Liver (tissue), 10 donors: ENCODE measurements at places on chromosomes 2 and 18.

DNA sequence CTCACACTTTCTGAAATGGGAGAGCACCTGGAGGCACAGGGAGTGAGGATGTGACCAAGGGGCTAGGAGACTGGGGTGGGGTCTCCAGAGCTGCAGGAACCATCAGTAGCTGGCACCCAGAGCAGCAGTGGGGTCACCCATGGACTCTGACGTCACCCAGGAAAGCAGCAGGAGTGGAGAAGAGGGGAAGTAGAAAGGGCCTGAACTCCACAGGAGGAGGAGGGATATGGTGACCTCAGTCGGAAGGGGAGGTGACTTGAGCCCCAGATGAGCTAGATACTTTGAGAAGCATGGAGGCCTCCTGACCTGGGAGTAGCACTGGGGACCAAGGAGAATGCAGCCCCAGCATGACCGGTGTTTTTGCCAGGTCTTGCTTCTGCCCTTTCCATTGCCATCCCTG is 8.8 kb downstream of the NMUR1 start:
- no peaks in the 10 kb centered on the region for H3K36me3 ChIP-seq
- H3K27me3 ChIP-seq = no peaks in the 10 kb centered on the region
- no peak overlapping the region for H3K27ac ChIP-seq
- DNase-seq = no peak
- no peak overlapping the region for H3K4me3 ChIP-seq

DNA sequence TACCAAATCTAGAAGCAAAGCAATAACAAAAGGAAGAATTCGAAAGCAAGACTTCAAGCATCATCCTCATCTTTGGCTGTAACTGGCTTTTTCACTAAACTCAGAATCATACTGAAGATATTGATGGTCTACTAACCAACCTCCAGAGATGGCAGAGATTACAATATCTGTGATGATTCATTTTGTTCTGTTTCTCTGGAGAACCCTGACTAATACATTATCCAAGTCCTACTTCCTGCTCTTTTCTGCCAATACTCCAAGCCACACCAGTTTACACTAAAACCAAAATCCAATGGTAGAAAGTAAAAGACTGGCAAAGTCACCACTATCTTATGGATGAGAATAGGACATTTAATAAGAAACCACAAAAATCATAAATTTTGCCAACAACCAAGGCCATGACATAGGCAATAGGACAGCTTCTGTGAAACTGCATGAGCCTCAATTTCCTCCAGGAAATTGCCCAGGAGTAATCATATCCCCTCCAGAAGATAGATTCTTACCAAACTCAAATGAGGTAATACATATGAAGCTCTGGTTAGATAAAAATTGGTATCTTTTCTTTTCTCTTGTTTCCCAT is 159.8 kb downstream of the METTL4 start:
- H3K36me3 ChIP-seq = no peaks in the 10 kb centered on the region
- H3K4me3 ChIP-seq = no peak overlapping the region
- H3K27me3 ChIP-seq = no peaks in the 10 kb centered on the region
- H3K27ac ChIP-seq = no peak overlapping the region

DNA sequence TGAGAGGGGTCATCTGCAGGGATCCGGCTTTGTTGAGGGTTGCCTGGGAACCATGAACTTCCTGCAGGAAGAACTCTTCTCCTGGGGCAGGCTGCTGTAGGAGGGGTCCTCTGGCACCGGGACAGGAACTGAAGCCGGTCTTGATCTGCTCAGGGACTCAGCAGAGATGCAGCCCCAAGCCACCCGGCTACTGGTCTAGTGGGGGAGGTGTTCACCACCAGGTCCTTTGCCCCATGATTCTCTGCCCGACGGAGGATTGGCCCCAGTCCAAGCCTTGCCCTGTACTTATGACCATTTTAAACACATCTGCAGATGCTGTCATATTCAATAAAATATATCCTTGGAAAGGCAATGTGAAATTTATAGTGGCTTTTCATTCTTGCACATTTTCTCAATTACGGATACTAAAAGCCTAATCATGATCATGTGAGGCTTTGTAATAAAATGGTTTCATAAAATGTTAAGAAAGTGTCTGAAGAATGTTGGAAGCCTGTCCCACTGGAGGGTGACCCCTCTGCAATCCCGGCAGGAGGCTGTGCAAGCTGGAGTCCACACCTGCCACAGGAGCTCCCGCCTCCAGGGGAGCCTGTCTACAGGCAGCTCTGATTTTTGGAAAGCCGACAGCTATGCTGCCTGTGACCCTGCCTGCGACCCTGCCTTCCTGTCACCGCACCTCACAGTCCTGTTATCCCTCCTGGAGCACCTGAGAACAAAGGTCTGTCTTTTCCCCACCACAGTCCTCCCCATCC is 98.8 kb upstream of the TAF1B start:
- DNase-seq = no peak
- no peak overlapping the region for H3K4me3 ChIP-seq
- no peak overlapping the region for H3K27ac ChIP-seq
- H3K4me1 ChIP-seq = no peaks in the 10 kb centered on the region
- no peaks in the 10 kb centered on the region for H3K27me3 ChIP-seq
- no peaks in the 10 kb centered on the region for H3K36me3 ChIP-seq

GRCh38 chr18:70294471-70295191 is 5.8 kb downstream of the SOCS6 start:
- H3K27me3 ChIP-seq = no peaks in the 10 kb centered on the region
- H3K4me1 ChIP-seq = peaks cover 5% of the 10 kb centered on the region
- H3K27ac ChIP-seq = no peak overlapping the region
- no peak for DNase-seq

DNA sequence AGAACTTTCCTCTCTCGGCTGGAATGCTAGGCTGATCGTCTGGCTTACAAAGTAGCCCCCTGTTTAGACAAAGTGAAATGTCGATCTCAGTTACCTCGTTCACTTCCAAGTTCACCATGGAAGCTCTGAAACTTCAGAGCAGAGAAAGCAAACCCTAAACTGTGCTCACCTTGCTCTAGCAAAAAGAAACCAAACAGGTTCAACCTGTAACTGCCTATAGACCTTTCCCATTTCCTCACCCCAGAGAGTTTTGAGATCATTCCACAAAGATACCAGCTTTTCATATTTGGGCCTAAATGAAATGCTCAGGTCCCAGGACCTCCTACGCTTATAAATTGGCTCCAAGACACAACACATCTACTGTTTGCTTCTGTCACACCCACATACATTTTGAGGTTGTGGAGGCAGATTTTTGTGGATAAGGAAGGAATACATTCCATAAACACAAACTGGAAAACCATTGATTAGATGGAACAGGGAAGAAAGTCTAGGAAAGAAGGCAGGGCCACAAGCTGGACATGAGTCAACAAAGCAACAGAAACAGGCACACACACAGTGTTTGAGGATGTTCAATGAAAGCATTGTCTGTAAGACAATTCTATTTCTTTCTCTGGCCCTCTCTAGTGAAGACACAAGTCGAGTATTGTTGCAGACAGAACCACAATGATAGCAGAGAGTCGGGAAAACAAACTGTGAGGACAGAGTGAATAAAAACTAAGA is 52.8 kb upstream of the TGIF1 start:
- no peaks in the 10 kb centered on the region for H3K4me1 ChIP-seq
- no peak for DNase-seq
- H3K4me3 ChIP-seq = no peak overlapping the region
- H3K36me3 ChIP-seq = no peaks in the 10 kb centered on the region
- H3K27ac ChIP-seq = no peak overlapping the region

GRCh38 chr2:11583840-11584524 is 50.1 kb downstream of the GREB1 start:
- no peaks in the 10 kb centered on the region for H3K27me3 ChIP-seq
- H3K4me1 ChIP-seq = no peaks in the 10 kb centered on the region
- peak; percentile 63 for DNase-seq
- H3K36me3 ChIP-seq = no peaks in the 10 kb centered on the region

- H3K27me3 ChIP-seq = no peaks in the 10 kb centered on the region
- no peak overlapping the region for H3K27ac ChIP-seq
- no peak overlapping the region for H3K4me3 ChIP-seq
- DNase-seq = no peak
- peaks cover 21% of the 10 kb centered on the region for H3K4me1 ChIP-seq
- H3K36me3 ChIP-seq = no peaks in the 10 kb centered on the region
Observed at GRCh38 chr18:74702950-74703349, 105.3 kb downstream of the ZNF407 start.

DNA sequence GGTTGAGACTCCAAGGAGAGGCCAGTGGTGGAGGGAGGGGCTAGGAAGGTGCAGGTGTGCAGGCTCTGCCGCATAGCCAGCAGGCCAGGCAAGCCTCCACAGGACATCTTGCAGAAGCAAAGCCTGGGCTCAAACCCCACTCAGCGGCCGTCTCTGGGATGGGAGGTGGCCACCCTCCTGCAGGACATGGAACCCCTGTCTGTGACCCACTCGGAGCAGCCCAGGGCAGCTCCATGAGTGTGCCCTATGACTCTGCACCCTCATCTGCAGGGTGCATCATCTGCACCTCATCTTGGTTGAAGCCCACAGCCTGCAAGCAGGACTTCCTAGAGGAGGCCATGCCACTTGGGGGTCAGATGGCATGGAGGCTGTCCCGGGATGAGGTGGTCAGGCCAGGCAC is 46.3 kb downstream of the GPC1 start:
- no peaks in the 10 kb centered on the region for H3K36me3 ChIP-seq
- peak; percentile 30 for DNase-seq
- no peaks in the 10 kb centered on the region for H3K27me3 ChIP-seq
- H3K4me1 ChIP-seq = no peaks in the 10 kb centered on the region

- no peaks in the 10 kb centered on the region for H3K4me1 ChIP-seq
- H3K27ac ChIP-seq = no peak overlapping the region
- H3K27me3 ChIP-seq = no peaks in the 10 kb centered on the region
Observed at GRCh38 chr2:224711859-224712665, 4.1 kb downstream of the CCDC195 start.

DNA sequence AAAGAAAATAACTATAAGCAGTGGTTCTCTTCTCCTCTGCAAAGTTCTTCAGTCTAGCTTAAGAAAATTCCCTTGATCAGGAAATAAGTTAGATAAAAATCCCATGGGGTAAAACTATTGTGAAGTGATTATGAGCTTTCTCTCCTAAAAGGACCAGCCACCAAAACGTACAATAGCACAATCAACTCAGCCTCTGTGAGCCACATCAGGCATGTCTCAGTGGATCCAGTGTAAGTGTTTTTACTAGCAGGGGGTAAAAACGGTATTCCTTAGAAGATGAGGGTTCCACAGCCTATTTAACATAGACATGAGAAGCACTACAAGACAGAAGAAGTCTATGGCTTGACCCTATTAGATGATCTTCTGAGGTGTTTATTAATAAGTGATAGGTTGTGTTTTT is 503.2 kb downstream of the PIK3C3 start:
- no peaks in the 10 kb centered on the region for H3K36me3 ChIP-seq
- DNase-seq = no peak
- H3K4me3 ChIP-seq = no peak overlapping the region
- no peak overlapping the region for H3K27ac ChIP-seq
- H3K4me1 ChIP-seq = no peaks in the 10 kb centered on the region
- H3K27me3 ChIP-seq = no peaks in the 10 kb centered on the region

DNA sequence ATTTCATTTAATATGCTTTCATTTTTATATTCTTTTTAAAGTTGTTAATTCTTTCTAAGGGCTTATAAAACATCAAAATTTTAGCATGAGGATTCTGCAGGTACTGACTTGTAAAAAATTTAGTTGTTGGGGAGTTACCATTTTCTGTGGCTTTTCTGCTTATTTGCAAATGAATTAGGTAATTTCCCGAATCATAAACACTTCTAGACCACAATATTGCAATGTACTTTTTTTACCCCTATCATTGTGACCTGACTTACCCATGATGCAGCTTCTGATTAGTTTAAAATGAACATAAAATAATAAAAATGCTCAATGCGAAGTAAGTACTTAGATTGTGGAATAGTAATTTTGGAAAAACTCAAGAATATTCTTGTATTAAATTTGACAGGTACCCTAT is 11.4 kb downstream of the ARL6IP6 start:
- H3K4me3 ChIP-seq = no peak overlapping the region
- peaks cover 3% of the 10 kb centered on the region for H3K4me1 ChIP-seq
- H3K27ac ChIP-seq = no peak overlapping the region
- H3K36me3 ChIP-seq = no peaks in the 10 kb centered on the region

GRCh38 chr2:164954954-164955701 is at the start of gene SLC38A11:
TSS of gene SLC38A11 (minus strand) at chr2:164955525. CDS start at chr2:164955247, 278 bp downstream.
- H3K4me1 ChIP-seq = peaks cover 10% of the 10 kb centered on the region
- H3K36me3 ChIP-seq = no peaks in the 10 kb centered on the region
- H3K4me3 ChIP-seq = peak within 1 kb of the TSS; percentile 72
- H3K27ac ChIP-seq = no peak within 1 kb of the TSS
- no peak for DNase-seq
- H3K27me3 ChIP-seq = no peaks in the 10 kb centered on the region

DNA sequence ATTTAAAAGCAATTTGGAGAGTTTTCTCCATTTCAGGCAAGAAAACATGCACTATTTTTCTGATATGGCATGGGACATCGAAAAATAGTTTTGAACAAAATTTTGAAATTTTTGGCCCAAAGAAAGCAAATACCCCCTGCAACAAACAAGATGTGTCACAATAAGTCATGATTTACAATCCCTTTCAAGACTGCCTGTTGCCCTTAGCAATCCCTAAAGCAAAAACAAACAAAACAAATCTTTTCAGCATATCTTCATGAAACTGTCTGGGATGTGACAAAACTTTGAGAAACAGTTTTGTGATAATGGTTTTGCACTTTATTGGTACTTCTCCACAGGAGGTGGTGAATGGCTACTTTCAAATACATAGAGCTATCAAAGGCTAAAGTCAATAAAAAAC is 1888.7 kb upstream of the PIK3C3 start:
- no peak overlapping the region for H3K27ac ChIP-seq
- H3K4me3 ChIP-seq = no peak overlapping the region
- no peaks in the 10 kb centered on the region for H3K27me3 ChIP-seq
- no peaks in the 10 kb centered on the region for H3K4me1 ChIP-seq

GRCh38 chr2:214648520-214648919 is 161.0 kb downstream of the BARD1 start:
- no peak overlapping the region for H3K4me3 ChIP-seq
- DNase-seq = no peak
- no peak overlapping the region for H3K27ac ChIP-seq
- H3K27me3 ChIP-seq = no peaks in the 10 kb centered on the region
- H3K36me3 ChIP-seq = no peaks in the 10 kb centered on the region

DNA sequence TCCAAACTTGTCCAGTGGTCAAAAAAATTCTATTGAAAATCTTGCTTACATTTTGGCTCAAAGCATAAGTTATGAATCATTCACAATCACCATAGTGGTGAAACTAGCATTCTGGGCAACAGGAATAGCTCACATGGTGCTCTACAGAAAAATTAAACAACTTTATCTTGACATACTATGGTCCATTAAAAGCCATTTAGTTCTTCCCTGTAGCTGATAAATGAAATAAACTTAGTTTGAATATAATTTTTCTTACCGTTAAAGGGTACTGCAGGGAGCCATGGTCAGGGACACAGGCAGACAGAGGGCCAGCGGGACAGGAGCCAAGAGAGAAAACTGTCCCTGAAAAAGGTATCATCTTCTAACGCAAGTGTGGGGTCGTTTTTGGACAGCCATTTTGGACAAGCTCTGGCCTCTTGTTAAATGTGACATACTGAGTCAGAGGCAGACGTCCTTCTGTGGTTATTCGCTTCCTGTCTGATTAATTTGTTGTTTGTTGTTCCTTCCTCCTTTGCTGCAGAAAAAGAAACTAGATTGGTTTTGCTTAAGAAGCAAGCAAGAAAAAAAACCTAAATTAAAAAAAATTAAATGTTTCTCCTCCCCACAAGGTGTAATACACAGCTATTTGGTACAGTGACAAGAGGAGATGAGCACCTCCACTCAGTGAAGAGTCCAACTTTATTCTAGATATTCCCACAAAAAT is at the start of gene WIPF1:
Gene WIPF1, minus strand, starts transcription at position 460 of the 703 bp plus-strand sequence. CDS start 12,231 bp downstream, outside the sequence.
- H3K27me3 ChIP-seq = no peaks in the 10 kb centered on the region
- H3K4me3 ChIP-seq = no peak within 1 kb of the TSS
- H3K36me3 ChIP-seq = no peaks in the 10 kb centered on the region
- DNase-seq = no peak
- peak within 1 kb of the TSS; percentile 75 for H3K27ac ChIP-seq
